ENCODE measurements at places on chromosomes 3 and 15.

- no peak for DNase-seq
These were observed 106.4 kb downstream of the PTPRG start for GRCh38 chr3:61667814-61668213.

GRCh38 chr3:169494982-169495381 lies 168.5 kb downstream of the MECOM start:
- no peak for DNase-seq

- DNase-seq, result no peak
These were observed 403.9 kb downstream of the IL5RA start for GRCh38 chr3:2706144-2706835.

- DNase-seq, result peak; percentile 79
These were observed 788 bp upstream of the DLG1 start for GRCh38 chr3:197298945-197299854.

DNA sequence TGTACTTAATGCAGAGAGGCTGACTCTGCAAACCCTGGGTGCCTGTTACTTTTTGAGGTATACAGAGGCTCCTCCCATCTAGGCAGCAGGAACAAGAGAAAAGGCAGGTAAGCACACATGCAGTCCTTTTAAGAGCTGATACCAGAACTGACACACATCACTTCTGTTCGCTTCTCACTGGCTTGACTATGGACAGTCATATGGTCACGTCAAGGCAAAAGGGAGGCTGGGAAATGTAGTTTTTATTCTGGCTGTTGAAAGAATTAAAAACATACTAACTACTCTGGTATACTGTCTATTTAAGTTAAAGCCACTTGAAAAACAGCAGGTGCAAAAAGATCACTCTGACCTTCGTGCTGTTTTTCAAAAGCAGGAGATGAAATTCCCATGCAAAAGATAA lies 218.3 kb downstream of the CTNNB1 start:
- no peak for DNase-seq

DNA sequence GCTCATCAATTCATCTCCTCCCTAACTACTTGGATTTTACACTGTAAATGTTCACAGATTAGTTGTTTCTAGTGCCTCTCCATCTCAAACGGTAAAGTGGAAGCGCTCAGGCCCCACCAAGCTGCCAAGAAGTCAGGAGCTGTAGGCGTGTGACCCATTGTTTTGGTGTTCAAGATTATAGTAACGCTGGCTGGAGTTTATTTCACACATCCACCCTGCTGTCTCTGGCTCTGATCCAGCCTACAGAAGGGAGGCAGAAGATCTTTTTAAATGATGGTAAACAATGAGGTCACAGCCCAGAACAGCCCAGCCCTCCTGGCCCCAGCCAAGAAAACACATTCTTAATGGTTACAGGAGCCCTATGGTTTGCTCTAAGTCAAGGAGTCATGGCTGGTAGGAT lies 25.7 kb upstream of the GALNT15 start:
- DNase-seq, result no peak

DNA sequence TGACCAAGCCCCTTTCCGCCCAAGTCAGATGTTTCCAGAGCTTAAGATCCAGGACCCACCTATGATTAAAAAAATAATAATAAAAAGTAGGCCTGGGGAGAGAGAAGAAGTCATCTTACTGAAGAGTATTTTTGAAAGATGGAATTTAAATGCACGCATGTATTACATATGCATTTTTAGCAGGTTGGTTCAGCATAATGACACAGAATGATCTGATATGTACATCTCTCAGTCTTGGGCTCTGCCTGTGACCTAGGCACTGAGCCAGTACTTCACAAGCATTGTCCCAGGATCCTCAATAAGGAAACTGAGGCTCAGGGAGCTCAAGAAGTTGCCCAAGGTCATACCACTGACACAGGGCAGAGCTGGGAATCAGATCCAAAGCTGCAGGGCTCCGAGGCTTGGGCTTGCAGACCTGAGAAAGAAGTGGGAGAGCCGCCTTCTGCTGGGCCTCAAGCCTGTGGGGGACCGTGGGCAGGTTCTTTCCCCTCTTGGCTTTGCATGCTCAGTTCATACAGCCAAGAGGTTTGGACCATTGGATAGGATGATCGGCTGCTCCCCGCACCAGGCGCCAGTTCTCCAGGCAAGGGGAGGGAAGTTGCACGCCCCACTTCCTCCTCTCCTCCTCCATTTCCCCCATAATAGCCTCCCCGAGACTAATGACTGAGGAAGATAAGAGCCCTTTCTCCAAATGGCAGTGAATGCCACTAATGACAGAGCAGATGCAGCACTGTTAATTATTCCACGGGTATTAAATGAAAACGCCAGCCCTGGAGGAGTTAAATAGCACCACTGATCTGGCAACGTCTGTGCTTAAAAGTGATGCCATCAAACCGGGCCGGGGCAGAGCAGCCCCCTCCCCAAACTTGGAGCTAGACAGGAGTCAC lies 6.9 kb downstream of the SLC6A1 start:
- DNase-seq, result no peak

- DNase-seq, result no peak
These were observed 330.2 kb downstream of the TIGIT start for GRCh38 chr3:114624047-114624445.

DNA sequence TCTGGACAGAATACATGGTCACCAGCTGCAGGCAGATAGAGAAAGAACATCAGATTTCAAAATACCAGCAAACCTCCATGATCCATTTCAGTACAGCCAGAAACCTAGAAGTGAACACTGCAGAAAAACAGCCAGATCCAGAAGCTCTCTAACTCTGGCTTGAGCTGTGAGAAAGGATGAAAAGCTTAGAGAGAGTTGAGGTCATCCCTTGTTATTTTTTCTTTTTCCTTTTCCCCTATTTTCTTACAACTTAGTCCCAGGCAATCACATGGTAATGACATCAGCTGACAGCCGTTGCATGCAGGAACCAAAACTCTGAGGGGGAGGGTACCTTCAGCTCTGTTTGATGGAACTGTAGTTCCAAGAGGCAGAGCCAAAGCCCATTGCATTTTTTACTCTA lies 113.2 kb downstream of the TCF12 start:
- no peak for DNase-seq

GRCh38 chr15:101209285-101209845 lies 42.5 kb downstream of the CHSY1 start:
- DNase-seq, result no peak

GRCh38 chr15:41968701-41969100 lies 3.7 kb downstream of the EHD4 start:
- no peak for DNase-seq

GRCh38 chr3:56012721-56013120 lies 455.5 kb downstream of the ERC2 start:
- DNase-seq, result no peak

GRCh38 chr15:38496151-38496550 lies 42.2 kb downstream of the FAM98B start:
- DNase-seq, result no peak

- no peak for DNase-seq
These were observed 9.5 kb upstream of the TRIM69 start for GRCh38 chr15:44726568-44727484.

GRCh38 chr15:94263341-94264273 lies 32.2 kb downstream of the MCTP2 start:
- DNase-seq, result no peak

DNA sequence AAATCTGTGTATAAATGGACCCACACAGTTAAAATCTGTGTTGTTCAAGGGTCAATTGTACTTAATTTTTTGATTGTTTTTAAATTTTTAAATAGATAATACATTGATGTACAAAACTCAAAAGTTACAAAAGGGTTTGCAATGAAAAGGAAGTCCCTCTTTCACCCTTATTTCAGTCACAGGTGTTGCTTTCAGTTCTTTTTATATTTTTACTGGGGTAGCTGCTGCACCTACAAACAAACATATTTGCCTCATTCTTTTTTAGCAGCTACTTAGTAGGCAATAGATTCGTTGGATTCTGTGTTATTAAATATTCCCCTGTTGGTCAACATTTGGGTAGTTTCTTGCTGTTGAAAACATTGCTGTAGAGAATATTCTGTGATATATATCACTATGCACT lies 44.4 kb downstream of the PIAS1 start:
- DNase-seq, result no peak

- DNase-seq, result no peak
These were observed 300.5 kb downstream of the ADAMTS17 start for GRCh38 chr15:100041127-100041828.

- DNase-seq, result no peak
These were observed 13.1 kb upstream of the SLC27A2 start for GRCh38 chr15:50168783-50169411.

DNA sequence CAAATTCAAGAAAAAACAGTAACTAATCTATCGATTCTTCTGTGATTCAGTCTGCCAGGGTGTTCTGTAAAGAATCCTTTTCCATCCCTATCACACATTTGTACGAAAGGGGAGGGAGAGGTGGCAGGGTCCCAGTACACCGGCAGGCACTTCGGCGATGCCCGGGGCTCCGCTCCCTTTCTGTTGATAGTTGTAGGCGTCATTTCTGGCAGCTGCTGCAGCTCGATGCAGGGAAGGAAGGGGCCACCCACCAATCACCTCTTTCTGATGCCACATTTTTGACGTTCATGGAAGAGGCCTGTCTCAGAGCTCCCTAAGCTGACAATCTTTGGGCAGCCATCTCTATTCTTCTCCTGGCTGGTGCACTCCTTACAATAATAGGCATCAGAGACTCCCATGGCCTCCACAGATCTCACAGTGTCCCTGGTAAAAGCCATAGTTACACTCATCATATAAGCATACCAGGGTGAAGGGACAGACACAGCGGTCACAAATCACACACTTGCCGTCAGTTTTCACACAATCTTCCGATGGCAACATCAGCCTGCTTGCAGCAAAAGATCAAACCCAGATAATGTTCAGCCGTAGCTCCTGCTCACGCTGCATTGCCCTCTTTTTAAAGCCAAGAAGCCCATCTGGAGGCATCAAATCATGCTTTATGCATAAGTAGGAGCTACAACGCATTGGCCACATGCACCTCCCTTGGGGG lies 60.8 kb upstream of the ZBTB38 start:
- no peak for DNase-seq

DNA sequence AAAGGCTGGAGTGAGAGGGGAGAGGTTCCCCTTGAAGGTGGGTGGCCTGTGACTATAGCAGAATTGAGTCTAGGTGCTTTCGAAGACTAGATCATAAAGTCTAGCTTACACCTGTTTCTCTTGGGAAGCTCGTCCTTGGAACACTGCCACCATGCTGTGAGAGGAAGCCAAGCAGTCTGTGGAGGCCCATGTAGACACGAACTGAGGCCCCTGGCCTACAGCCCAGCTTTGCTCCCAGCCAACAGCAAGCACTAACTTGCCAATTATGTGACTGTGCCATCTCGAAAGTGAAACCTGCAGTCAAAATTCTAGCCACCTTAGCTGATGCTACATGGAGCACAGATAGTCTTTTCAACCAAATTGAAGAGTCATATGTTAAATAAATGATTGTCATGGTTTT lies 190.5 kb upstream of the NECTIN3 start:
- DNase-seq, result peak; percentile 1

GRCh38 chr3:107256963-107257362 lies 120.3 kb upstream of the CCDC54 start:
- no peak for DNase-seq

DNA sequence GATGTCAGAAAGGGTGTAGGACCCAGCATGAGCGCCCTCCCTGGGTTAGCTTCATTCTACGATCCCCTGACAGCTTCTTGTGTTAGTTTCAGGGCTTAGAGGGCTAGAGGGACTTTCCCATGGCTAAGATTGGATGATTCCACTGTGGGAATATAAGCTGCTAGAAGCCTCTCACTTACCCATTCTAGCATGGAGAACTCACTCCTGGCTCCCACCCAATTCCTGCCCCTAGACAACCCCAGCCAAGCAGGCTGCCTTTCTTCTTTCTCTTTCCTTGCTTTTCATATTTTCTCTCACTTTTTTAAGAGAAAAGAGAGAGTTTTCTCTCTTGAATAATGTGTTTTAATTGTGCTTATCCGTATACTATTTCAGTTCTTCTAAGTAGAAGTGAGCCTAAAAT lies 335.1 kb upstream of the CNTN6 start:
- no peak for DNase-seq

- DNase-seq, result no peak
These were observed 34.0 kb downstream of the ZNF592 start for GRCh38 chr15:84782346-84782745.

DNA sequence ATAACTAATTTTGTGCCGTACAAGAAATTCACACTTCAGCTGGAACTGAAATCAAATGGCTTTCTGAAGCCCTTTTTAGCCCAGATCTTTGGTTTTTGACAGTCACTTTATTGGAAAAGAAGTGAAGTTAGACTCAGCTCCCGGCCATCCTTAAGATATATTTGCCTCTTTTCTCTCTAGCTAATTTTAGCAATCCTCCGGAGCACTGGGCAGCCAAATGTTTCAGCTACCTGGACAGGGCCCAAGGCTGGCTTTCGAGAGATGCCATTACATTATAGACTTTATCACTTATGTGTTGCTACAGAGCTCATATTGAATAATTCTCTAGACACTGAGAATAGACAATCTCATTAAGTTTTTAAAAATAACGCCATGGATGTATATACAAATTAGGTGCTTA lies 28.5 kb upstream of the RPL39L start:
- no peak for DNase-seq

DNA sequence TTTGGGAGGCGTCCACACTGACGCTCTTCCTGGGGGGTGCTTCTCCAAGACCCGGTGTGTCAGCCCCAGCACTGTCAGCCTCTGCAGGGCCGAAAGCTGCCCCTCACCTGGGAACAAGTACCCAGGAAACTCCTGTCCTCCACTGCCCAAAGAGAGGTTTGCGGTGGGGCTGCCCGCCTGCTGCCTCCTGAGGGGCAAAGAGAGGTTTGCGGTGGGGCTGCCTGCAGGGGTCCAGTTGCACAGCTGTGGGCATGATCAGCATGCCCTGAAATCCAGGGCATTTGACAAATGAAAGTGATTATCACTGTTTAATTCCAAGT lies 15.1 kb upstream of the SNRPA1 start:
- no peak for DNase-seq

- no peak for DNase-seq
These were observed 237.3 kb downstream of the PDCD6IP start for GRCh38 chr3:34035775-34036174.

GRCh38 chr3:171261487-171261886 lies 198.7 kb downstream of the TNIK start:
- no peak for DNase-seq

- DNase-seq, result peak; percentile 49
These were observed 51.5 kb downstream of the MYL3 start for GRCh38 chr3:46811615-46812236.

- no peak for DNase-seq
These were observed 352.3 kb downstream of the NAALADL2 start for GRCh38 chr3:175211466-175211865.

GRCh38 chr15:56244038-56244810 lies 545 bp upstream of the RFX7 start:
- DNase-seq, result peak; percentile 54

GRCh38 chr3:4643904-4644547 lies 150.9 kb downstream of the ITPR1 start:
- no peak for DNase-seq

- no peak for DNase-seq
These were observed 51.3 kb upstream of the CADPS start for GRCh38 chr3:62926494-62926893.
